Activated CD4-positive, alpha-beta memory T cell treated with anti-CD3 and anti-CD28 coated beads for 36 hours (primary cell): ENCODE measurements at places on chromosomes 2 and 18. TPM values are rescaled to one million over a fixed set of nuclear protein-coding genes. Genes with fewer than 3 reads are reported as not detected.

The ZFP36L2 gene
- total RNA-seq = 79.8 TPM

The PDE1A gene
- not detected for total RNA-seq

The CCDC141 gene
- 0.93 TPM for total RNA-seq

The CCDC121 gene
- 0.34 TPM for total RNA-seq

The CXCR4 gene
- total RNA-seq = 141 TPM

The VRK2 gene
- 26.3 TPM for total RNA-seq

The SP140 gene
- 151 TPM for total RNA-seq

The TFCP2L1 gene
- 0.29 TPM for total RNA-seq

The DSG1 gene
- not detected for total RNA-seq

The RAB6D gene
- total RNA-seq = not detected

The SPC25 gene
- total RNA-seq = 47.1 TPM

The TUBA4A gene
- 229 TPM for total RNA-seq

The GPR39 gene
- total RNA-seq = not detected

The SKA1 gene
- total RNA-seq = 44.2 TPM

The ALLC gene
- total RNA-seq = not detected

The SIX3 gene
- not detected for total RNA-seq

The OR6B2 gene
- total RNA-seq = not detected

The FAM110C gene
- total RNA-seq = 3.1 TPM

The MAP3K2 gene
- total RNA-seq = 33.4 TPM

The CDH2 gene
- not detected for total RNA-seq

The KANSL1L gene
- 4.6 TPM for total RNA-seq

The GKN2 gene
- total RNA-seq = not detected

The IL36G gene
- total RNA-seq = not detected
